ENCODE measurements at places on chromosomes 1 and 21. TPM values are rescaled to one million over a fixed set of nuclear protein-coding genes. Genes with fewer than 3 reads are reported as not detected.

- no peak for DNase-seq
- H3K4me3 ChIP-seq = no peak overlapping the region
- H3K4me1 ChIP-seq = peaks cover 22% of the 10 kb centered on the region
- peaks cover 38% of the 10 kb centered on the region for H3K36me3 ChIP-seq
Measured at GRCh38 chr1:160806109-160806665, 10.2 kb downstream of the LY9 start.

DNA sequence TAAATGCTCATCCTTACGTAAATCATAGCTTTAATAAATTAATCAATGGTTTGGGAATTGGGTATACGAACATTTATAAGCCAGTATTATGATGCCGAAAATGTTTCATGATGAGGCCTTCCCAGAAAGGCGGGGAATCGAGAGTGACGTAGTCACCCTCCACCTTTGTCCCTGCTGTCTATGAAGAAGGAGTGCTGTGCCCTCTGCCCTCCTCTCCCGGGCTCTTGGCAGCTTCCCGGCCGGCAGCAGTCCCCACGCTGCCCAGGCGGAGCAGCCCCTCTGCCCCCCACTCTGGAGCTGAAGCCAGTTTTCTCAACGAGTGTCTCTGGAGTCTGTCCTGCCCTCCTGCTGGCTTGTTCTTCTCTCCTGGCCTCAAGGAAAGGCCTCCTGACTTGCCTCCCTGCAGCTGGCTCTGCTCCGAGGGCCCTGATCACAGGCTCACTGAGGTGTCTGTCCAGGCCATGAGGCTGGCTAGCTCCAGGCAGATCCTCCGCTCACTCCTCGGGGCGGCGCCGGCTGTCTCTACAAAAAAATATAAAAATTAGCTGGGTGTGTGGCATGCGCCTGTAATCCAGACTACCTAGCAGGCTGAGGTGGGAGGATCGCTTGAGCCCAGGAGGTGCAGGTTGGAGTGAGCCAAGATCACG, 150.7 kb upstream of the COL6A1 start:
- H3K4me1 ChIP-seq = peaks cover 9% of the 10 kb centered on the region
- H3K36me3 ChIP-seq = no peaks in the 10 kb centered on the region
- peak; percentile 18 for DNase-seq
- H3K27me3 ChIP-seq = no peaks in the 10 kb centered on the region
- H3K4me3 ChIP-seq = no peak overlapping the region

DNA sequence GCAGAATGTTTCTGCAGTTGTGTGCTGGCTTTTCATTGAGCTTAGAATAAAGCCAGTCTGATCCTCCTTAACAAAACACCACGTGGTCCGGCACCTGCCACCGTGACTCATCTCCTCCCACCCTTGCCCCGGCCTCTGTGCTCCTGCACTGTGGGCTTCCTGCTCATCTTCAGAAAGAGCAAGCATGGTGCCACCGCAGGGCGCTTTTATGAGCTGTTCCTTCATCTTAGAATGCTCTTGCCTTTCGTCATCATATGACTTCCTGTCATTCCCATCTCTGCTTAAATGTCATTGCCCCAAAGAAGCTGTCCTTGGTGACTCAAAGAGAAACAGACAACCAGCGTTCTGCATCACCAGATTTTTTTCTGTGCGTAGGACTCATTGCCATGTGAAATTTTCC, 117.8 kb downstream of the HHAT start:
- H3K4me3 ChIP-seq = no peak overlapping the region
- peak; percentile 87 for DNase-seq
- H3K27ac ChIP-seq = peak overlapping the region; percentile 15
- peaks cover 2% of the 10 kb centered on the region for H3K27me3 ChIP-seq

DNA sequence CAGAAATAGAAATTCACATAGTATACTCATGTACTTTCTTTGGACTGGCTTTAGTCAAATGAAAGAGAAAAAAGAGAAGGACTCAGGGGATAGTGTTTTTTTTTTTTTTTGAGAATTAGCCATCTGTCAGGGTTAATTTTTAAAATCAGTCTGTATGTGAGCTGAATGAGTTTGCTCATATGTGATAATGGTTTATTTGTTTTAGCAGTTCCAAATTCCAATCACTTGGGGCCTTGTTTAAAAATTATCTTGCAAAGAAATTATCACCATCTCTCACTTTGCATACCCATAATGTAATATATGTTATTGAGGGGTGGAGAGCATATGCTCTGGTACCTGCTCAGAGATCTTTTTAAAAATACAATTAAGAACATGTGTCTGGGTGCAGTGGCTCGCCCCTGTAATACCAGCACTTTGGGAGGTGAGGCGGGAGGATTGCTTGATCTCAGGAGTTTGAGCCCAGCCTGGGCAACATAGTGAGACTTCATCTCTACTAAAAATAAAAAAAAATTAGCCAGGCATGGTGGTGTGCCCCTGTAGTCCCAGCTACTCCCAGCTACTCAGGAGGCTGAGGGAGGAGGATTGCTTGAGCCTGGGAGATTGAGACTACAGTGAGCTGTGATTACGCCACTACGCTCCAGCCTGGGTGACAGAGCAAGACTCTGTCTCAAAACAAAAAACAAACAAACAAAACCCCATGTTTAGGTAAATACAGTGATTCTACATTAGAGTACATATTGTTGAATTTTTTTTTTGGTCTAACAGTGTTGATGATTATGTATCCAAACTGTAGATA, 19.7 kb downstream of the GNAI3 start:
- no peak overlapping the region for H3K27ac ChIP-seq
- peaks cover 5% of the 10 kb centered on the region for H3K36me3 ChIP-seq
- DNase-seq = no peak
- H3K27me3 ChIP-seq = no peaks in the 10 kb centered on the region
- no peak overlapping the region for H3K4me3 ChIP-seq
- H3K4me1 ChIP-seq = peaks cover 26% of the 10 kb centered on the region

PRAMEF15 gene
- not detected for total RNA-seq
